ENCODE measurements at places on chromosomes 12 and 14.
A peak's percentile ranks its signal among the peaks of the same experiment; 100 is the strongest.

DNA sequence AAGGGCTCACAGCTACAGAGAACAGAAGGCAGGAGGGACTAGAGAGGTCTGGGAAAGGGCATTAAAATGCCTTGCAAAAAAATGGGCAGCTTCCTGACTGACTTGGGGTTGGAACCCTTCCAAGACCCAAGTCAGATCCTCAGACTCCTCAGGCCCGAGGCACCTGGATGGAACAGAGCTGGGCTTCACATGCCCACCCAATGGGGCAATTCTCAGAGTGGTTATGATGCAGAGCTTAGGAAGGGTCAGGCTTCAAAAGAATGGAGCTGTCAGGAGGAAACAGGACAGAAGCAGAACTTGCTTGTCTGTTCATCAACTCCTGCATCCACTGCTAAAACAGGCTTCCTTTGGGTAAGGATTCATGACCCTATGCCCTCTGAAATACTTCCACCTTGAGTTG, 9.7 kb upstream of the KRT1 start:
- no peak for DNase-seq

GRCh38 chr12:75960086-75960910, 71.3 kb downstream of the PHLDA1 start:
- peak; percentile 76 for DNase-seq

DNA sequence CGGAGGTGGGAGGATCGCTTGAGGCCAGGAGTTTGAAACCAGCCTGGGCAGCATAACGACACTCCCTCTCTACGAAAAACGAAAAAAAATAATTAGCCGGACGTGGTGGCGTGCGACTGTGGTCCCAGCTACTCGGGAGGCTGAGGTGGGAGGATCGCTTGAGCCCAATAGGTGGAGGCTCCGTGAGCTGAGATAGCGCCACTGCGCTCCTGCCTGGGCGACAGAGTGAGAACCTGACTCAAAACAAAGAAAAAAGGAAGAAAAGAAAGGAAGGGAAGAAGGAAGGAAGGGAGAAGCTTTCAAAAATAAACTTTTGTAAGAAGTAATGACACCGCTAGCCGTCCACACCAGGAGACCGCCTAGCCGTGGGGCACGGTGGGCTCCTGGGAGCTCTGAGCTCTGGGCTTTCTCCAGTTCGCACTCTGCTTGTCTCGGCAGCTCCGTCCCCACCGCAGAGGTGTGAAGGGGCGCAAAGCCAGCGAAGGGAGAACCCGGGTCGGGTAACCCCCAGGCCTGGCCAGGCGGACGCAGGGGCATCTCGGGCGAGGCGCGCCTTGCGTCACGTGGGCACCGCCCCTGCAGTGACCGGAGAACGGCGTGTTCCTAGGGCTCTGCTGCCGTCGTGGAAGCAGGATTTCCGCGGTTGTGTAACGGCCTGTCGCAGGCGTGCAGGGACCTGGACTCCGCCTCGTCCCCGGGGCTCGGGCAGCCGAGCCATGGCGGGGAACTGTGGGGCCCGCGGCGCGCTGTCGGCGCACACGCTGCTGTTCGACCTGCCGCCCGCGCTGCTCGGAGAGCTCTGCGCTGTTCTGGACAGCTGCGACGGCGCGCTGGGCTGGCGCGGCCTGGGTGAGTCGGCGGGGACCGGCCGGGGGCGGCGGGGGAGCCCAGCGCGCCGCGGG, at the start of gene IRAK3:
Gene IRAK3 (plus strand): TSS at position 631 of the 902 bp plus-strand sequence. CDS start 86 bp downstream, at position 717.
- DNase-seq = peak; percentile 46

- DNase-seq = no peak
Measured at GRCh38 chr14:26286913-26287205, 311.0 kb downstream of the NOVA1 start.

- no peak for DNase-seq
Measured at GRCh38 chr12:12998248-12998647, 1.8 kb downstream of the HEBP1 start.

- peak; percentile 61 for DNase-seq
Measured at GRCh38 chr12:2481951-2482350, 312.8 kb upstream of the FKBP4 start.

DNA sequence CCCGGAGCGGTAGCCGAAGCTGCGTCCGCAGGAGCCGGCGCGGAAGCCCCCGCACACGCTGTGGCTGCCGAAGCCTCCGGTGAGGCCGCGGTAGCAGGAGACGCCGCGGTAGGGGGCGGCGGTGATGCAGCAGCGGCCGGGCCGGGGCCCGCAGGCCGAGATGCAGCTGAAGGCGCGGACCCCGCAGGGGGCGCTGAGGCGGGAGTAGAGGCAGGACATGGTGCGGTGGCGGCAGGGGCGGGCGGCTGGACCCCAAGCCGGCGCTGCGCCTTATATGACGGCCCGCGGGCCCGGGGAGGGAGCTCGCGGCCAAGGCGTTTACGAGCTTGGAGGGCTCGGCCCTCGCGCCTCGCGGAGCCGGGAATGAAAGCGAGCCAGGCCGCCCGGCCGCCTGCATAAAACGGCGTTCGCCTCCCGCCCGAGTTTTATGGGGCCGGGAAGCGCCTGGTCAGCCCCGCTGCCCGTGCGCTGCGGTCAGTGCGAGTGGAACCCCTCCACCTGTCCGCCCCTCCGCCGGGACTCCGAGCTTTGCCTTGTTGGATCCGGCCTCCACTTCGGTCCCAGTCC, 16.0 kb upstream of the KRT86 start:
- DNase-seq = no peak

GRCh38 chr14:76551906-76552305, 176.0 kb downstream of the ESRRB start:
- DNase-seq = no peak

DNA sequence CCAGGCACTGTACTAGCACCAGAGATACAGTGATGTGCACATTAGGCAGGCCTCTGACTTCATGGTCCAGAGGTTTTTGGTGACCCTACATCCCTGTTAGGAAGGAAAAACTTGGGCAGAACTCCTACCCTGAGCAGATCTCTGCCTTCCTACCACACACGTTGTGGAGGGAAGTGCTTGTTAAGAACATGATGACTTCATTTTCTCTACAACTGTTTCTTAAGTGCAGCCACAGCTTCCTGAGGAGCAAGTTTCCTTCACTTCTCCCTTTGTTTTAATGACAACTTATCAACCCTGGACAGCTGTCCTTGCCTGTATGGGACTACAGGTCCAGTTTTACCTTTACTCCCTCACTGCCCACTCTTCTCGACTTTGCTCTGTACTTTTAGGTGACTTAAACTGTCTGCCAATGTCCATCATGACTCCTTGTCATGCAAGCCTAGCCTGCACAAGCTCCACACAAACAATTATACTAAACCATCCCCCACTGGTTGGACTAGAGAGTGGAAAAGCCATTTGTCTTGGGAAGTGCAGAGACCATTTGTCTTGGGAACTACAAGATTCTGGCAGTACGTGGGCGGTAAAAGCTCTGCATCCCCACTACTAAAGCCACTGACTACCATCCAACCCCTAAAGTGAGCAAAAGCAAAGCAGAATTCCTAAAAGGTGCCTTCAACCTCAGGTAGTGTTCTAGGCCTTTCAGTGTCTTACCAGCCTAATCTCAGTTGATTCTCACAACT, 359.8 kb downstream of the EGLN3 start:
- DNase-seq = no peak

DNA sequence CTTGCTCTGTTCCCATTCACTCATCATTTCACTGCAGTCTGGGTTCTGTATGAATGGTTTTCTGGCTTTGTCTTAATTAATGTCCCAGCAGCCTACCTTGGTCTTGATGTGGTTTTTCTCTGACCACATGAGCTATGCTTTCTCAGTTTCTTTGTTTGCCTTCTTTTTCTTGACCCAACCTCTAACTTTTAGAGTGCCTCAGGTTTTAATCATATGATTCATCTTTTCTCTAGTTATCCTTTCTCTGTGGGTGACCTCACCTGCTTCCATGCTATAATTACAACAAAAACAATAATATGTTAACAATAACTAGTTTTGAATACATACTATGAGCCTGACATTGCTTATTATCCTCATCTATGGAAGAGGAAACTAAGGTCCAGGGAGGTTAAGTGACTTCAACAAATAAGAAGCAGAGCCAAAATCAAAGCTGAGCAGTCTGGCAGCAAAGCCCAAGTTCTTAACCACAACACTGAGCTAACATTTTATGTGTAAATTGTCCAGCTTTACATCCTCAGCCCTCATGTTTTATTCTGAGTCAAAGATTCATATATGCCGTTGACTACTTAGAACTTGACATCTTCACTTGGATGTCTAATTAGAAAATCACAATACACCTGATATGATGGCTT, 4.7 kb upstream of the EPYC start:
- DNase-seq = peak; percentile 81

- no peak for DNase-seq
Measured at GRCh38 chr12:34126239-34126641, 103.9 kb downstream of the ALG10 start.

GRCh38 chr12:20040831-20041230, 327.5 kb upstream of the PDE3A start:
- peak; percentile 85 for DNase-seq

DNA sequence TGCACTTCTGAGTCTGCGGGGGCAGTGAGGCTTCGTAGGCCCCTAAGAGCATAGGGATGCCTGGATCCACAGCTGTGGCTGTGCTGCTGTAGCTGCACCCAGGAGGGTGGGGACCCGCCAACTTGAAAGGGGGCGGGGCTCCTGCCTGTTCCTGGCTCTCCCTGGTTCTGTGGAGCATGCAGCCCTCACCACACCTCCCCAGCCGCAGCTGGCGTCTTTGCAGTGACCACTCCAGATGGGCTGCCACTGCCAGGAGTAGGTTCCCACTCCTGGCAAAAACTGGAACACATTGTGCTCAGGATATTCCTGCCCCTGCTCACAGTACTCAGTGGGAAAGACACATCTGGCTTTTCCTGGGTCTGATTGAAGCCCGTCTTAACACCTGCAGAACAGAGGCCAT, 35.8 kb downstream of the TIMELESS start:
- no peak for DNase-seq

- DNase-seq = peak; percentile 19
Measured at GRCh38 chr14:92392711-92393110, 69.7 kb downstream of the SLC24A4 start.

DNA sequence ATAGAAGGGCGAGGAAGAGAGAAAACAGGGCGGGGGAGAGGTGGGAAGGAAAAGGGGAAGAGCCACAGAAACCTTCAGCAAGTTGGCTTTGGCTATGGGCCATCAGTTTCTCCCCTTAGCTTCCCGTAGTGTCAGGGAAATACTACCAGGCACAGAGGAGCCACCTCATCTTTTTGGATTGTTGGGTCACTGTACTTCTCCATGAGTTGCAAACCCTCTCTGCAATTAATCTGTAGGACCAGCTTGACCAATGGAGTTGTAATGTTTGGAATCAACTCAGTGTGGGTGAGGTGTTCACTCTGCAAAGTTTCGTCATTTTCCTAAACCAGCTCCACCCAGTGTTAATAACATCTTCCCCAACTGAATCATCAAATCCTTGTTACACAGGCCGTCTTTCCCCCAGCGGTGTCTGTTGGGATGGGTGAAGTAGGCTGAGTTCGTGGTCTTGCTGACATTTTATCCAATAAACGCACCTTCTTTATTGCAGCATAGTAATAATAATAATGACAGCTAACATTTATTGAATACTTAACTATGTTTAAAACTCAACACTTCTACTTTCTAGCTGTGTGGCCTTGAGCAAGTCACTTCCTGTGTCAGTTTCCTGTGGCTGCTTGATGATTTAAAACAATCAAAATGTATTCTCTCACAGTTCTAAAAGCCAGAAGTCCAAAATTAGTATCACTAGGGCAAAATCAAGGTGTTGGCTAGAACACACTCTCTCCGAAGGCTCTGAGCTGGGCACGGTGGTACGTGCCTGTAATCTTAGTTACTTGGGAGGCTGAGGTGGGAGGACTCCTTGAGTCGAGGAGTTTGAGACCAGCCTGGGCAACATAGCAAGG, 8.1 kb upstream of the GLTP start:
- no peak for DNase-seq

DNA sequence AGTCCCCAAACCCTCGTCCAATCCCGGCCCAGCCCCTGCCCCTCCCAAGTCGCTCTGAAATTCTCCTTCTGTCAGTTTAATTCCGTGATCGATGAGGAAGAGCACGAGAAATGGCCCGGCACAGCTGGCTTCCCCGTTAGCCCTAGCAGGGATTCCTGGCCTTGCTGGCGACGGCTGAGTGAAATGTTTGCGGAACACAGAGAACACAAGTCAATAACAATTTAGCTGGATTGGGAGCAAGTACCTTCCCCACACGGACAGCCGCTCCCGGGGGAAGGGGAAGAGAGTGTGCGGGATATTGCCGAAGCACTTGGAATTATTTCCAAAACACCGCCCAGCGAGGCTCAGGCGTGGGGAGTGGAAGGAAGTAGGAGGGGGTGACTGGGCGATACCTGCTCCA, 134.6 kb downstream of the RBM19 start:
- DNase-seq = peak; percentile 47

Measured in NCI-H69 (cell line).